Motor neuron (in vitro differentiated cells): ENCODE measurements at places on chromosomes 6 and 20. TPM values are rescaled to one million over a fixed set of nuclear protein-coding genes. Genes with fewer than 3 reads are reported as not detected.

DNA sequence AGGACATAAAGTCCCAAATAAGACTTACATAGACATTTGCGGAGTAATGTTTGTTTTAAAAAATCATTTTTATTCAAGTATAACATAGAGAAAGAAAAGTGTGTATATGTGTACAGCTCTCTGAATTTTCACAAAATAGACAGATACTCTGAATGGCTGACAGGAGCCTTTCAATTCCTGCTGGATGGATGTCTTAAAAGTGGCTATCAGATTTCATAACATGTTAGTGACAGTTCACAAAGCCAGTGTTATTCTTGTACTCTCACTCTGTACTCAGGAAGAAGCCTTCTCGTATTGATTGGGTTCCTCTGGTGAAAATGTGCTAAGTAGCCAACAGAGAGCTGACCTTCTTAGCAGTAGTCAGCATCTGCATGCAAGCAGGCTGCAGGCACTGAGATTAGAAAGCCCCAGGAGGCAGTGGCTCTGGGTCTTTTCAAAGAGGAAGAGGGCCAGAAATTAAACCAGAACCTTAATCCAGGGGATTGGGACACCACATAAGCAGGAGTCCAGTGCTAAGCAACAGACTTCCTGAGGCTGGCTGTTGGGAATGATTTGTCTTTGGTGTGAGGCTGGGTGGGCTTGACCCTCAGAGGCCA is 19.7 kb downstream of the SLC17A4 start:
- no peak for ATAC-seq

DNA sequence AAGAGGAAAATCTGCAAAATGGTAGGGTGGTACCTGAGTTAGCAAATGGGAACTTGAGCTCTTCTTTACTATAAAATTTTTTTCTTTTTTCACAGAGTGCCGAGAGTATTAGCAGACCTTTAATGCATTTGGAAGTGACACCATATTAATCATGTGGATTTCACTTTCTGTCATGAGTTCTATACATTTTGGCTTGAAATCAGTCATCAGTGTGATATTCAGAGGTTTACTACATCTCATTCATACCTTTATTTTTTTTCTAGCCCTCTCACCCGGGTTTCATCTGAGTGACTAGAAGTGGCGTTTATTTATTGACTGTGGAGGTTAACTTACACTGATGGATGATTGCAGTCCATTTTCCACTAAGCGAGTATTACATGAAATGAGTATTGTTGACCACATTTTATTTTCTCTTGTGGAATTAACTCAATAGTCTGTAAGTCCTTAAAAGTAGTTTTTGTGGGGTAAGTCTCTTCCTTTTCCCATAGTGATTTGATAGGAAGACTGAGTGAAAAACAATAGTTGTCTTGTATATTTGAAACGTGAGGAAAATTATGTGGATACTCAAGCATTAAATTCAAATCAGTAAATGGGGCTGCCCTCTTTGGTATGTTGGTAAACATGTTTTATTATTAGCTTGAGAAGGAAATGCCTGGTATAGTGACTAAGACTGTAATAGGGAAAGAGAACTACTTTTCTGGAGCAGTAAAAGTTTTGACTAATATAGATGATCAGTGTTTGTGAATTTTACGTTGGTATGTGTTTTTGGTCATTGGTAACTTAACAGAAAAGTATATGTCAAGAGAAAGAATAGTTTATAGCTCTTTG is 55.5 kb downstream of the JARID2 start:
- no peak for ATAC-seq

DNA sequence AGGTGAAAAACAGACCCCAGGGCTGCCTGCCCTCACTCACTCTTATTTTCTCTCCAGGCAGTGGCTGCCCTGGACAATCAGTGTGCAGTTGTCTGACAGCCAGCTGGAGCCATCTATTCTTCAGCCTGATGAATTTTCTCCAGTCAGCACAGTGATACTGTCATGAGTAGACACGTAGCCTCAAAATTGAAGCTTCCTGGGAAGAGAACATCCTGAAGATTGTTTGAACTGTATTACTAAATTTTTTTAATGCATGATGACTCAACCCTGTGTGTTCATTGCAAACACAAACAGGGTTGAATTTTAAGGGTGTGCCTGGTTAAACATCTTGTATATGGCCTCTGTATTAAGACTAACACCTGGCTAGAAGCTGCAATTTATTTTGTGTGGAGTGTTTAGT is 49.8 kb upstream of the STXBP5 start:
- peak; percentile 97 for ATAC-seq

DNA sequence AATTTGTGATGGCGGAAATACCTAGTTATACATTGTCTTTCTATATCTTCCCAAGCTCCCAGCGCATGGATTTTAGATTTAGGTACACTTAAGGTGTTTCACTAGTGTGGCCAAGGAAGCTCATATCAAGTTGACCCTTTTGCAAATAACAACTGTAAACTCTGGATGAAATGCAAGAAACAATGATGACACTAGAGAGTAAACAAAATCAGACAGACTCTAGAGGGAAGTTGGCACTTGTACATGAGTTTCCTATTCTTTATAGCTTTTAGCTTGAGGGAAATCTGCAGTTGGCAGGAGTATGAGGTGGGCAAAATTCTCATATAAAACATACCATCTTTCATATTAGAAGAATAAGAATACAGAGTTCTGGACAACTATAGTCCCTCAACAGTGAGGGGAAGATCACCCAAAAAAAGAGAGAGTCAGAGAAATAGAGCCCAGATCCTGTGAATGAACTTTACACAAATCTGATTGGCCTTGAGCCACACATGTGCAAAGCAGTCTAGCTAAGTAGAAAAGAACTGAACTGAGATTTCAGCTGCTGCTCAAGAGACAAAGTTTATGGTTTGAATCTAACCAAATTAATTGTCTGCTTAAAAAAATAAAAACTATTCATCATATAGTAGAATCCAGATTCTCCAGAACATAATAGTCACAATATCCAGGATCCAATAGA is 26.1 kb downstream of the TXLNB start:
- ATAC-seq: no peak

The TBXT gene
- total RNA-seq: 0.59 TPM in 1 of 2 replicates, not detected in the other

The TAB2 gene
- total RNA-seq: 22.0 and 22.8 TPM in 2 replicates

The ME1 gene
- 5.2 and 6.4 TPM in 2 replicates for total RNA-seq

The VSTM2L gene
- 1.3 and 3.3 TPM in 2 replicates for total RNA-seq

The PTGIS gene
- total RNA-seq: 1.1 and 1.3 TPM in 2 replicates
